ENCODE measurements at places on chromosomes 13 and 19.

DNA sequence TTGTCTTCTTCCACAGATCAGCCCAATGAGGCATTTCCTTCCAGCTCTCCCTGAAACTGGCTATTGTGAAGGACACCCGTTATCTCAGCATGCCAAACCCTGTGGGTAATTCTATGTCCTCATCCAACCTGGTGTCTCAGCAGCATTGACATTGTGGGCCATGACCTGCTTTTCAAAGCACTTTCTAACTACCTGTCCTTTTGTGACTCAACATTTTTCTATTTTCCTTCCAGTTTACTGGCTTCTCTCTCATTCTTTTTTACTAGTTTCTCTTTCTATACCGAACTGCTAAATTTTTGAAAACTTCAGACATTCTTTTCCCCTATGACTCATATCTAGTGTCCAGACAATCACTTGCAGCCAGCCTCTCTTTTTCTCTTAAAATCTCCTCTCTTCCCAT lies 136.4 kb upstream of the HTR2A start:
- no peak for DNase-seq

DNA sequence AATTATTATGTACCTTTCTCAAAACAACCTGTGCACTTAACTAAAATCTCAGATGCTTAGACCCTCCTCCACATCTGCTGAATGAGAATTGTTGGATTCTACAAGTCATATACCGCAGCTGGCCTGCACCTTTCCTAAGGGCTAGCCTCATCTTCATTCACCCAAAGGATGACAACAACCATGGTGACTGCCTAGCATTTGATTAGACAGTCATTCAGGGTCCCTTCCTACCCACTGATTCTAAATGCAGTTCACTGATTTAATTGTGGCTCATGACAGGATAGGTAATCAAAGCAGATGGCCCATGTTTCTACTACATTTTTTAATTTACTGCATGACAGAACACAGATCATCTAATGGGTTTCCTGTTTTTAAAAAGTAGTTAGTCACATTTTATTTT lies 551.9 kb upstream of the SLC10A2 start:
- DNase-seq = no peak

DNA sequence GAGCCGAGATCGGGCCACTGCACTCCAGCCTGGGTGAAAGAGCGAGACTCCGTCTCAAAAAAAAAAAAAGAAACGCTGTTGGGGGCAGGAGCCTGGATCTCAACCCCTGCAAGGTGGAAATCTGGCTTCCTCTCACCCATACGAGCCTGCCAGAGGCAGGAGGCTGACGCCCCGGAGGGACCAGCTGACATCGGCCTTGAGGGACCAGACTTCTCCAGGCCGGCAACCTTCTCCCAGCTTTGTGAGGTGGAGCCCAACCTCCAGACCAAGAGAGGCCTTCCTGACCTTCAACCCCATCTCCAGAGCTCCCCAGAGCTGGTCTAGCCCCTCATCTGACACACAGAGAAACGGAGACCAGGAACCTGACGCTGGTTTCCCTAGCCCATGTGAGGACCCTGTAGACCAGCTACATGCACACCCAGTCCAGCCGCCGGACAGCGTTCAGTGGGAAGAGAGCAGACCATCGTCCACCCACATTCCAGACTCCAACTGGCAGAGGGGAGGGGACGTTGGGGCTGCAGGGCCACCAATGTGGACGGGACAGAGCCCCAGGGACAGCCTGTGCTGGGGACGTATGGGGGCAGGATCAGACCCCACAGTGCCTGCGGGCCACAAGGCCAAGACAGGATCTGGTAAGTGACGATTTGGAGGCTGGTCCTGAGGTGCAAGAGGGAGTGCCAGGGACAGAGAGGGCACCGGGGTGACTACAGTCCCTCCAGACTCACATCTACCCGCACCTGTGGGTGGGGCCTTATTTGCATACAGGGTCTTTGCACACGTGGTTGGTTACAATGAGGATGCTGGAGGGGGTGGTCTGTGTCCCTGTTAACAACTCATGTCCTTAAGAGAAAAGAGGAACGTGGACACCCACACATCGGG lies 11.4 kb downstream of the SBNO2 start:
- DNase-seq = no peak

DNA sequence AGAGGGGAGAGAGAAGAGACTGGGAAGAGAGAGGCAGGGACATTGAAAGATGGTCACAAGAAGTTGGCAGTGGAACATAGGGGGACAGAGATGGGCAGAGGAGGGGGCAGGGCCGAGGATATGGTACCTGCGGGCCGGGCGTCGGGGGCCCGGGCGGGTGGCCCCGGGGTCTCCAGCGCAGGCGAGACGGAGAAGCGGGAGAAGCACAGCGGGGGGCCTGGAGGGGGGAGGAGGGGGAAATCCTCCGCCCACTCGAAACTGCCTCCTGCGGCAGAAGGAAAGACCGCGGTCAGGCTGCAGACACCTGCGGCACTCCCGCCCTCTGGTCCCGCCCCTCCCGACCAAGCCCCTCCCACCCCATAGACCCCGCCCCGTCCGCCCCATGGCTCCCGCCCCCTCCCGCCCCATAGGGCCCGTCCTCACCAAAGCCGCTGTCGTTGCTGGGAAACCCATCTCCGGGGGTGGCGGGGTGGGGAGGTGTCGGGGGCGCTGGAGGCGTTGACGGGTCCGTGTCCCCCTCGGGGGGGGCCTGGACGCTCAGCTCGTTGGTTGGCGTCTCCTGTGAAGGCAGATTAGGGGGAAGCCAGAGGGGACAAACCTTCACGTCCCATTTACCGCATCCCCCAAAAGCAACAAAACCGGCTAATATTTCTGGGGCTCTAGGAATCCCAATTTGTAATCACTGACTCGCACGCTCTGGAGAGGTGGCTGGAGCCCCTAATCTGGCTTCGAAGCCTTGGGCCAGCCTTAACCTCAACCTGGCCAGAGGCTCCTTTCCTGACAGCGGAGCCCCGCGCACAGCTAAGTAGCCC lies 20.4 kb downstream of the LMTK3 start:
- DNase-seq = peak; percentile 82

GRCh38 chr13:108850691-108851090 lies 221.3 kb downstream of the MYO16 start:
- no peak for DNase-seq

GRCh38 chr13:85521657-85522056 lies 277.6 kb downstream of the SLITRK6 start:
- no peak for DNase-seq

DNA sequence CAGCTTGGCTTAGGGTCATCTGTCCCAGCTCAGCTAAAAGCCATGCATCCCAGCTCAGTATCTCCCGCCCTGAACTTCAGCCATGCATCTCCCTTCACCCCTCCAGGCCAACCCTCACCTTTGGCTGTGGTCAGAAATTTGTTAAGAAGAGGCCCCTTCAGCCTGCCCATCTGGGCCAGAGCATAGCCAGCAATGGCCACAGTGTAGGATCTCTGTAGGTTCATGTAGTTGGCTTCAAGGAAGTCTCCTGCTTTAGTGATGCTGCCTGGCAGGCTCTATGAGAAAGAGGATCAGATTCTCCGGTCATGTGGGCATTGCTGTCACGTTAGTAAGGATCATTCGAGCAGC lies 16.6 kb upstream of the TNFSF14 start:
- no peak for DNase-seq

- DNase-seq = no peak
Observed at GRCh38 chr13:50466456-50466855, 377.0 kb downstream of the DLEU7 start.

DNA sequence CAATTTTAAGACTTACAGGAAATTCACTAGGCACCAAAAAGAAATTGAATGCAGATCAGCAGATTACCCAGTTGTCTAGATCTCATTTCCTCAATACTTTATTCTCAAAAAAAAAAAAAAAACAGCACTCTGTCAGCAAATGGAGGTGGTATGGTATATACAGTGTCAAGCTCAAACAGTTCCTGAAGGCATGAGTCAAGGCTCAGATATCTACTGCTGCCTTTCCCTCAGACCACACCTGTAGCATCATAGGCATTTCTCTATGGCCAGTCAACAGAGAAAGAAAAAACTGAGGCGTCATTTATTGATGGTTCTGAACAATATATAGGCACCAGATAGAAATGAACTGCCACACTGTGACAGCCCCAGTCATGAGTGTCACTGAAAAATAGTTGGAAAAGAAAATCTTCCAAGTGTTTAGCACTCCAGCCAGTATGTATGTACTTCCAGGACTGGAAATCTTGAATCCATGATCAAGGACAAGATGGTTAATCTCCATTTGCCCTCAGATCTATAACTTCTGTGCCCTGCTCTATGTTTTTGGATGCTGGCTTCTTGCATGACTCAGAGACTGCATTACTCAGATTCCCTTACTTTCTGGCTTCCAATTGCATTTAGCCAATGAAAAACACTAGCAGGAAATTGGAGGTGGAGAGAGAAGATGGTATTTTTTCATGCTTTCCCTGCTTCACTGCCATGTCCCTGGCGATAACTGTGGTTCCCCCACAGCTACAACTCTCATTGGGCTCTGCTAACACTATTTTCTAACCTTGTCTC lies 8.4 kb upstream of the COG3 start:
- peak; percentile 66 for DNase-seq

DNA sequence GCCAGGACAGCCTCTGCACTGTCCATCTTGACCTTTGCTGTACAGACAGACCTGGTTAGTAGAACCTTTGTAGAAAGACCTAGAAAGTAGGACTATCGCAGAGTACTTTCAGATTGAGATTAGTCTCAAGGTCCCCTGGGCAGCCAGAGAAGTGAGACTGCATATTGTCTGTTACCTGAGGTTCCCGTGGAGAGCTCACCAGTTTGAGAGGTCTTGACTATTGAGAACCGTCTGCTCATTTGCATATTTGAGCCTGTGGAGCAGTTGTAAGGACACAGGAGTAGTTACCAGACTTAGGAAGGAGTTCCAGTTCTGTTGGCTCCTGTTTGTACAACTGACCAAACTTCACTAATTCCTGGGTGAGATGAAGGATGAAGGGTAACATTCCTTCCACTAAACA lies 66.2 kb downstream of the SPATA13 start:
- DNase-seq = no peak

GRCh38 chr13:109157275-109157674 lies 527.9 kb downstream of the MYO16 start:
- no peak for DNase-seq

DNA sequence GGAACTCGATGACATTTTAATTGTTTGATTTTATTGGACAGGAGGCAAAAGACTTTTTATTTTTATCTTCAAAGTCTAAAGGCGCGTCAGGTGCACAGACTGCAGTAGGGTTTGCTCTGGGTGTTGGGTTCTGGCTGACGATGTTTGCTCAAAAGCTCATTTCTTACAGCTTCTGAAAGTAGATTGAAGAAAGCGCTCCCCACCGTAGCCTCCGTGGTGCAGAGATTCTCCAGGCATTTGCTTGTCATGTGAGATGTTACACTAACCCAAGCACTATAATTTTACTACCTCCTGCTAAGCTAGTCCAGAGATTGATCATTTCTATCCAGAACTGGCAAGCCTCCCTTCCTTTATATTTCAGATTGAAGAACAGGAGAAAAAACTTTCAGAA lies 14.5 kb upstream of the ATP11A start:
- no peak for DNase-seq

- DNase-seq = no peak
Observed at GRCh38 chr19:48397263-48398101, 4.0 kb downstream of the GRIN2D start.

DNA sequence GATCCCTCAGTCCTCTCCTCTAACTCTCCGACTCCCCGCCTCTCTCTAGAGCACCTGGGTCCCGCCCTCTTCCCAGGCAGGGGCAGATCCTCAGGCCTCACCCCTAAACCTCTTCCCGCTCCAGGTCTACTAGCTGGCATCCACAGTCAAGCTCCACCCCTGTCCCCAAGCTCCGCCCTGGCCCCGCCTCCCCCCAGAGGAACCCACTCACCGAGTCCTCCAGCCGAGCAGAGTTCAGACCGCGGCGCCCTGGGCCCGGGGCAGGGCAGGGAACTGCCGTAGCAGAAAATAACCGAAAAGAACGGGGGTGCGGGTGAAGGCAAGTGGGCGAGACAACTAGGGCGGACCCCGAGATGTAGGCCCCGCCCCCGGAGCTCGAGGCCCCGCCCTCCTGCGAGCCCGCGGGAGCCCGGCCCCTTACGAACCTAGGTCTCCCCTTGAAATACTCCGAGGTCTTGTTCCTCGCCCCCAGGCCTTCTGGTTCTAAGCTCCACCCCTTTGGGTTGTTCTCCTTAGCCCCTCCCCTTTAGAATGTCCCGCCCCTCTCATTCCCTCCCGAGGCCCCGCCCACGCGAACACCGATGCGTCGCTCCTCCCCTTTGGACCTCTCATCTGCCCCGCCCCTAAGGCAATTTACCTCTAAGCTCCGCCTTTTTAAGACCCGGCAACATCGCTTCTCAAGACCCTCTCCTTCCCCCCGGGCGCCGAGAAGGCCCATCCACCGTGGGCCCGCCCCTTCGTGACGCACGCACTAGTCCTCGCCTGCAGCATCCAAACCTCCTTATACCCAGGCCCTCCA lies at the start of gene GGN:
Gene GGN (minus strand): TSS at position 485 of the 799 bp plus-strand sequence. CDS start 773 bp downstream, outside the sequence.
- peak; percentile 98 for DNase-seq

- no peak for DNase-seq
Observed at GRCh38 chr13:43934273-43934672, 54.6 kb downstream of the LACC1 start.

- DNase-seq = no peak
Observed at GRCh38 chr19:5694167-5694955, 4.3 kb downstream of the RPL36 start.

GRCh38 chr13:77729502-77730221 lies 32.2 kb downstream of the SLAIN1 start:
- no peak for DNase-seq

DNA sequence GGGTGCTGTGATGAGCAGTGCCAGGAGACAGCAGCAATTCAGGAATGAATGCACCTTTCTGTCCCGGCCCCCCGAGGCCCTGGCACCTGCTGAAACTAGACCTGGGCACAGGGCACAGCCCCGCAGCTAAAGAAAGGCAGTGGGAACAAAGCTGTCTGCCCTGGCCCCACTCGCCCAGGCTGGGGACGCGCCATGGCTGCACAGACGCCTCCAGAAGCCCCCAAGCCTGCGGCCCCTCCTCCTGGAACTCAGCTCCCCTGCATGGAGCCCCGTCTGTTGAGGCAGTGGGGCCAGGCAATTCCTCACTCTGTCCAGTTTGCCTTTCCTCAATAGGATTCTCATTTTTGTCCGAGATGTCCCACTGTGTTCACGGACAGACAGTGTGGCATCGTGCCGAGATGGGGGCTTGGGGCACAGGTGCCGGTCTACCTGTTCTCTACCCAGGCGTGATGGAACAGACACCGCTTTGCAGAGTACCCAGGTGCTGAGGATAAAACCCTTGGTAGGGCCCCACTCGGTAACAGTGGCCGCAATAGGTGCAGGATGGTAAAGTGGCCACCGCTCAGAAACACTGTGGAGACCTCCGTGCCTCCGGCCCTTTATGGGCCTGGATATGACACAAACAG lies 146.5 kb upstream of the SOX1 start:
- DNase-seq = no peak
